Right ventricle myocardium superior (tissue), 1 donor: ENCODE measurements at places on chromosomes 2 and 18. TPM values are rescaled to one million over a fixed set of nuclear protein-coding genes. Genes with fewer than 3 reads are reported as not detected.

- no peak for DNase-seq
These were observed 29.6 kb upstream of the DSC3 start for GRCh38 chr18:31072175-31072574.

- no peak for DNase-seq
These were observed 539.4 kb upstream of the CDH2 start for GRCh38 chr18:28716338-28716737.

- DNase-seq = no peak
These were observed 48.0 kb downstream of the BCL2L11 start for GRCh38 chr2:111168528-111169239.

NEMP2 gene
- 1.7 TPM for total RNA-seq

DNA sequence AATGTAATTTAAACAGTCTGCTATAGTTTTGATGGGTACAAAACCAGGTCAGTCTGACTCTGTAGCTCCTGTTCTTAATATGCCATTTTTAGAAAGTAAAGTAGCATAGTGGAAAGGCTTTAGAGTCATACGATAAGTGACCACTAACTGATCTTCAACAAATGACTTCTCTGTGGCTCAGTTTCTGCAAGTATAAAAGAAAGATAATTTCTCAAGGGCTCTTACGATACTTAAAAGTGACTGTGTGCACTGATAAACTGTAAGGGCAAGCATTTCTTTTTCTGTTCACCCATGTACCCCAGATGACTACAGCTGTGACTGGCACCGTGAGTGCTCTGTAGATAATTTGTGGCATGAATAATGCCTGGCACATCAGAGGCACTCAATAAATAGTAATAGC lies 178.7 kb downstream of the LCLAT1 start:
- DNase-seq = no peak

GRCh38 chr2:158580760-158581159 lies 124.0 kb downstream of the PKP4 start:
- DNase-seq = no peak

GRCh38 chr18:49645841-49646351 lies 84.0 kb downstream of the LIPG start:
- peak; percentile 80 for DNase-seq

PFN4 gene
- total RNA-seq = 0.46 TPM

LIPG gene
- total RNA-seq = 0.19 TPM

TMEM37 gene
- total RNA-seq = 2.8 TPM

TYW5 gene
- 2.7 TPM for total RNA-seq

GRCh38 chr2:241235859-241236593 lies 47.5 kb downstream of the ANO7 start:
- DNase-seq = peak; percentile 28

- no peak for DNase-seq
These were observed 66.0 kb upstream of the ITGA6 start for GRCh38 chr2:172361360-172361759.

- no peak for DNase-seq
These were observed 204.5 kb upstream of the CXCR4 start for GRCh38 chr2:136322428-136322827.

- no peak for DNase-seq
These were observed 36.7 kb downstream of the TET3 start for GRCh38 chr2:74021407-74021755.
